Gastrocnemius medialis (tissue), 4 donors: ENCODE measurements at places on chromosomes 6 and 20. TPM values are rescaled to one million over a fixed set of nuclear protein-coding genes. Genes with fewer than 3 reads are reported as not detected.
A peak's percentile ranks its signal among the peaks of the same experiment; 100 is the strongest.

Gene FILIP1
- 74.4 TPM for total RNA-seq

Gene KIF25
- total RNA-seq = not detected

Gene COL19A1
- total RNA-seq = 0.05 TPM

GRCh38 chr20:22414305-22414742, 170.0 kb downstream of the FOXA2 start:
- DNase-seq = no peak
- H3K27me3 ChIP-seq = no peaks in the 10 kb centered on the region
- H3K4me3 ChIP-seq = no peak overlapping the region
- H3K4me1 ChIP-seq = no peaks in the 10 kb centered on the region
- H3K36me3 ChIP-seq = no peaks in the 10 kb centered on the region

DNA sequence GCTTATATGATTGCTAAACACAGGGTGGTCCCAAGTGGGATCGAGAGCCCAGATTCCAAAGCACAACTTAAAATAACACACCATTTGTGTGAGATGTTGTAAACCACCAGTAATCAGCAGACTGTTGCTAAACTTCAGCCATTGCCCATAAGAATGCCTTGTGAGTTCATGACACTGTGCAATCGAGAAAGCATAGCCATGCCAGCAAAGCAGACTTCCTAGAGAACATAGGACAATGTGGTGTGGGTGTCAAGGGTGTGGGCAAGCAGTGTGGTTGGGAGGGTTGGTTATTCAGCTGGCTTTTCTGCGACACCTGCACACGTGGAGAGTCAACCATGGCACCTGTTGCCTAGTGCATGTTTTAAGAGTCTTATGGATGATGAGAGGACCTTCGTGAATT, 16.1 kb upstream of the CALHM6 start:
- H3K36me3 ChIP-seq = no peaks in the 10 kb centered on the region
- H3K4me3 ChIP-seq = no peak overlapping the region
- H3K27ac ChIP-seq = no peak overlapping the region

GRCh38 chr20:24370249-24370648, 99.2 kb upstream of the SYNDIG1 start:
- H3K4me3 ChIP-seq = no peak overlapping the region
- H3K27ac ChIP-seq = no peak overlapping the region
- no peaks in the 10 kb centered on the region for H3K4me1 ChIP-seq
- no peak for DNase-seq
- H3K27me3 ChIP-seq = no peaks in the 10 kb centered on the region
- no peaks in the 10 kb centered on the region for H3K36me3 ChIP-seq

DNA sequence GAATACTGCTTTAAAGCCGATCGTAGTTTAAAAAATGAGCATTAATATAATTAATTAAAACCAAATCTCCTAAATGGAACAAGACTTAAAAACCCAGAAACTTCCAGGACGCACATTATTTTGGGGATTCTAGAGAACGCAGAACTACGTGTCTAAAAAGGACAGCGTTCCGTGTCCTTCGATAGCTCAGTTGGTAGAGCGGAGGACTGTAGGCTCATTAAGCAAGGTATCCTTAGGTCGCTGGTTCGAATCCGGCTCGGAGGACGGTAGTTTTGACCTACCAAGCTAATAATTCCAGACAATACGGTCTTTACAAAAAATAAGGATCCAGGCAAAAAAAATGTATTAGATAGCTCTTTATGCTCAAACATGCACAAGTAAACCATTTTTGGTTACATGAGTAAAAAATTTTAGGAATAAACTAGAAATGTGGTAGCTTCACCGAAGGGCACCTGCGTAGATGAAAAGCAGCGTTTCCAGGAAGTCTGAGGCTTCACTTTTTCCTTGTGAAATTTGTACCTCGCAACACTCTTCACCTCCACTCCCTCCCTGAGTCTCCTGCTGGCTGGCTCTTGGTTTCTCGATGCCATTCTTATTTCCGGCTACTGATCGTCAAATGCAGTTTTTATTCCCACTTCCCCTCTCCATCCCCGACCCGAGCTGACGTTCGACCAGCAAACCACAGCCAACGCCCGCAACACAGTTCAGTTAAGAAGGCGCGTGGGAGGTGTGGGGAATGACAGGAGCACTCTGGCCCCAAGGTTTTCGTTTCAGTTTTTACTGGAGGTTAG, 19.6 kb upstream of the ABT1 start:
- no peak overlapping the region for H3K27ac ChIP-seq
- no peak overlapping the region for H3K4me3 ChIP-seq
- H3K36me3 ChIP-seq = no peaks in the 10 kb centered on the region
- no peaks in the 10 kb centered on the region for H3K4me1 ChIP-seq
- H3K27me3 ChIP-seq = peaks cover 6% of the 10 kb centered on the region
- DNase-seq = no peak

DNA sequence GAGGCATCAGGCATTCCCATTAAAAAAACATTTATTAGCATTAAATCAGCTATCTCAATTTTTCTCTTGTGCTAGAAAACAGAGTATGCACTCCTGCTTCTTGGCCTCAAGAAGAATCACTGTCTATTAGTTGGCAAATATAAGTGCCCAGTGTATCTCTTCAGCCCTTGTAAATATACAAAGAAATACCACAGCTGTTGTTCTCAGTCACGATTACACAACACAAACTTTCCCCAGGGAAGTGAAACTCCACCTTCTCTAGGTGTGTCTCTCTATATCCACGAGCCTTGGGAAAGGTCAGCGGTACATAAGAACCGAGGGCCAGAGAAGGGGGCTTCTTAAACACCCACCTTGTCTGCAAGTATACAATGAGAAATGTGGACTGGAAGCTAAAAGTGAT, 194.7 kb downstream of the PKHD1 start:
- H3K36me3 ChIP-seq = no peaks in the 10 kb centered on the region
- H3K4me3 ChIP-seq = no peak overlapping the region
- H3K4me1 ChIP-seq = no peaks in the 10 kb centered on the region
- no peak overlapping the region for H3K27ac ChIP-seq
- DNase-seq = no peak

DNA sequence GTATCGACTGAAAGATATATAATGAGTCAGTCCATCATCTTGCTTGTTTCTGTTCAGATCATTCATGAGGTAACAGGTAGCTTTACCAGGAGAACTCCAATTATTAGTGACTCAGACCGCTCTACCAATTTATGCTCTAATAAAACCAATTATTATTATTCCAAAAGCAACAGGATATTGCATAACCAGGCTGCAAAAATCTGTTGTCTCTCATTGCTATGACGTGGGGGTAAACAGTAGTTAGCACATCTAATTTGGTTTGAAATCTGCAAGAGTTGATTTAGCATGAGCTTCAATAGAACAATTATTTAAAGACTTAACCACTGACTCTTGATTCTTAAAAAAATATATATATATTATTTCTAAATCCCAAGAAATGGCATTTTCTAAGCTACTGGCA, 90.9 kb upstream of the MAP7 start:
- no peak overlapping the region for H3K27ac ChIP-seq
- no peaks in the 10 kb centered on the region for H3K27me3 ChIP-seq
- peaks cover 10% of the 10 kb centered on the region for H3K4me1 ChIP-seq
- no peak for DNase-seq
- H3K4me3 ChIP-seq = no peak overlapping the region

GRCh38 chr20:20201639-20202038, 149.3 kb downstream of the CFAP61 start:
- H3K27ac ChIP-seq = peak overlapping the region; percentile 33
- DNase-seq = no peak
- H3K27me3 ChIP-seq = no peaks in the 10 kb centered on the region
- H3K4me3 ChIP-seq = no peak overlapping the region
- H3K4me1 ChIP-seq = peaks cover 47% of the 10 kb centered on the region

DNA sequence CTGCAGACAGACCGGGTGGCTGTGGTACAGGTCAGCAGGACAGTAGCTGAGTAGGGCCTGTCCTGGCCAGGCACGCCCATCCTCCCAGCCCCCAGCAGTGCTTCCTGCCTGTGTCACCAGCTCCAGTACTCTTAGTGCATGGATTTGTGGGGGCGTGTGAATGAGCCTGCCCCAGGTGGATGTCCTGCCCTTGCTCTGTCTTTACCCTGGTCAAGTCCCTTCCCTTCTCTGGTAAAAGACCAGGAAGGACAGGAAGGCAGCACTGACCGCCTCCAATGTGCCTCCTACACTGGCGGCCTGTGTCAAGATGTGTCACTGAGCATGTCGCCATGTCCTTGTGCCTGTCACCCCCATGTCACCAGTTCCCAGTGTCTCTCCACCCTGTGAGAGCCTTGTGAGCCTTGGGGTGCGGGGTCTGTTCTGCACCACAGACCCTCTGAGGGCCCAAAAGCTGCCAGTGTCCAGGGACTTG, 11.9 kb downstream of the TEAD3 start:
- no peaks in the 10 kb centered on the region for H3K27me3 ChIP-seq
- H3K4me3 ChIP-seq = no peak overlapping the region
- DNase-seq = no peak
- H3K36me3 ChIP-seq = no peaks in the 10 kb centered on the region
- H3K27ac ChIP-seq = no peak overlapping the region

DNA sequence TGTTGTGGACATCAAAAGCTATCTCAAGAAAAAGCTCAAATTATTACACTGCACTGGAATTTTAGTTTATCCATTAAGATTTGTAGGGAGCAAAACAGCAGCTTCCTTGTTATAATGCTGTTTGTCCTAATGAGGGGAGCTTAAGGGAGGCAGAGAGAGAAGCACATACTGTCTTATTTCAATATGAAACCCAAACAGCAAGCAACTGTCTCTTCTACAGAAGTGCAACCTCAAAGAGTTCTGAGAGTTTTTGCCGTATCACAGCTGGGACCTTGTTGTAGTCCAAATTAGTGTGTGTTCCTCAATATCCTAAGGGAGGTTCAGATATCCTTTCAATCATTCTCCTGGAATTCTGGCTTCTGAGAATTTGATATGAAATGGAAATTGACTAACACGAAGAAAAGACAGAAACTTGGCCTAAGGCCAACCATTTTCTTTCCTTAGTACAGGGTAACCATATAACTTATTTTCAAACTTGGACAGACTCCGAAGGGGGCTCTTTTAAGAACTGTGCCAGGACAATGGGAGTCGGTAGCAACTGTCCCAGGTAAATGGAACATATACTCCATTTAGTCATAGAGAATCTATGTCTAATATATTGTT, 149.3 kb upstream of the CCN2 start:
- no peaks in the 10 kb centered on the region for H3K4me1 ChIP-seq
- no peaks in the 10 kb centered on the region for H3K36me3 ChIP-seq
- no peak overlapping the region for H3K4me3 ChIP-seq
- H3K27me3 ChIP-seq = no peaks in the 10 kb centered on the region
- no peak for DNase-seq

- peaks cover 5% of the 10 kb centered on the region for H3K36me3 ChIP-seq
- no peak overlapping the region for H3K4me3 ChIP-seq
These were observed 119.6 kb downstream of the TMEM242 start for GRCh38 chr6:157203764-157204163.
